ENCODE measurements at places on chromosomes 6 and 20. TPM values are rescaled to one million over a fixed set of nuclear protein-coding genes. Genes with fewer than 3 reads are reported as not detected.

Gene OR2B6
- not detected for total RNA-seq

Gene GSTA3
- not detected for total RNA-seq

Gene FAM162B
- not detected for total RNA-seq

DNA sequence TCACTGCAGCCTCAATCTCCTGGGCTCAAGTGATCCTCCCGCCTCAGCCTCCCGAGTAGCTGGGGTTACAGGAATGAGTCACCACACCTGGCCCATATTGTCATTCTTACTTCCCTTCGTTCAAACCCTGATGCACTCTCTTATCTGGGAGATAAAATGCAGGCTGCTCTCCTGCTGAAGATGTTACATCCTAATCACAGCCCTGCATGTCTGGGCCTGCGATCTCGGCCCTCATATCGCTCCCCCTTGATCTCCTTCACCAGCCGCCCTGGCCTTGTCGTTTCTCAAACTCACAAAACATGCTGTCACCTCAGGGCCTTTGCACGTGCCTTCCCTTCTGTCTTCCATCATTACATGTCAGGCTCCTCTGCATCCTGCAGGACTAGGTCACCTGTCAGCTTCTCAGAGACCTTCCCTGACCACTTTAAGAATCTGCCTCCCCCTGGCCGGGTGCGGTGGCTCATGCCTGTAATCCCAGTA, 8.8 kb upstream of the C20orf203 start:
- no peak for DNase-seq

DNA sequence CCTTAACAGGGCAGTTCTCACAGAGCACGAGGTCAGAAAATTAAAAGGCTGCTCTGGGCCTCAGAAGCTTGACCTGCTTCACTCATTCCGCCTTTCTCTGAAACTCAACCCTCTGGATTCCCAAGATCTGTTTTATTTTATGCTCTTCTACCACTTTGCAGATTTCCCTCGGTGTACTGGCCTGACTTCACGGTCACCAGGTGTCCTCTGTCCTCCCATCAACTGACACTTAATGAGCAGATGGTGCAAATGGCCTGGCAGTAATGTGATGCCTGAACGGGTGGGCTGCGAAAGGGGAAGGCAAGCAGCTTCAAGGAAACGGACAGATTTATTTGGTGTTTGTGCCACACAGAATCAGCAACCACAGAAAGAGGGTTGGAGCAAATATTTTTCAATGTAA, 169.7 kb upstream of the TFAP2D start:
- DNase-seq, result no peak

DNA sequence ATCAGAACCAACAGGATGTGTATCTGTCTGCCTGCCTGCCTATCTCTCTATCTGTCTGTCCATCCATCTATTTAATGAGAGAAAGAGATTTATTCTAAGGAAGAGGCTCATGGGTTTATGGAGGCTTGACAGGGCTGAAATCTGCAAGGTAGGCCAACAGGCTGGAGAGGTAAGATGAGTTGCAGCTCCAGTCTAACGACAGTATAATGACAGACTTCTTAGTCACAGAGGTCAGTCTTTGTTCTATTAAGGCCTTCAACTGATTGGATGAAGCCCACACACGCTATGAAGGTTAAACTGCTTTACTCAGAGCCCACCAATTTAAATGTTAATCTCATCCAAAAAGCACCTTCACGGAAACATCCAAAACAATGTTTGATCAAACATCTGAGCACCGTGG, 100.3 kb upstream of the ENPP5 start:
- DNase-seq, result no peak

- DNase-seq, result peak; percentile 29
Measured at GRCh38 chr6:131931063-131931750, 20.0 kb downstream of the CCN2 start.

- DNase-seq, result no peak
Measured at GRCh38 chr6:139250296-139251044, 41.3 kb downstream of the TXLNB start.

DNA sequence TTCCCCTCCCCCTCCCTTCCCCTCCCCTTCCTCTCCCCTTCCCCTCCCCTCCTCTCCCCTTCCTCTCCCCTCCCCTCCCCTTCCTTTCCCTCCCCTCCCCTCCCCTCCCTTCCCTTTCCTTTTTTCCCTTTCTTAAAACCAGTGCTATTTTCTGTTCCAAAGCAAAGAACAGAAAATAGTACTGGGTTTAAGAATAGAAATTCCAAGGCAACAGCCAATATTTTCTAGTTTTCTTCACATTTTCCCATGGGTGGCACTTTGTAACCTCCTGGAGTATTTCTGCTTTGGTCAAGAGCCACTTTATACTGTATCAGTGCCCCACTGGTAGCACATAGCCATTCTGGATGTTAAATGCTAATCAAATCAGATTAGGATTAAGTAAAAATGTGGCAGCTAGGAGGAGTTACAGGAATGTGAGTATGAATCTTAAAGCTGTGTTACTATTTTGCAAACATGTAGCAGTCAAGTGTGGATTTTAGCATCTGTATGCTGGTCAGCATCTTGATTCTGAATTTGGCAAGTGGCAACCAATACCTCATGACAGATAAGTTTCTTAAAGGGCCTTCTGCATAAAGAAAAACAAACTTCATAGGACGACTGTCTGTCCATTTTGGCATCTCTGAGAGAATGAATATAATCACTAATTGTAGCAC, 126.4 kb downstream of the CEP57L1 start:
- DNase-seq, result no peak

DNA sequence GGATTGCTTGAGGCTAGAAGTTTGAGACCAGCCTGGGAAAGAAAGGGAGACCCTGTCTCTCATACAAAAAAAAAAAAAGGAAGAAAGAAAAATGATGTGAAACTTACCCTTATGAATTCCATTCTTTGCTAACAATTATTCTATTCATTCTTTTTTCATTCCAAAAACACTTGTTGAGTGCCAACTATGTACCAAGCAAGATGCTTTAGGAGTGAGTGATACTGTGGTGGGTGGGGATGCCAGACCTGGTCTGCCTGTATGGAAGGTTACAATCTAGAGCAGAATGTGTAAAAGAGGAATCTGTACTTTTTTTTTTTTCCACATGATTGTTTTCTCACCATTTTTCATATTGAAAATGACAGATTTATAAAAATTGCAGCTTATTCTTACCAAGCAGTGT, 73.8 kb upstream of the TULP1 start:
- peak; percentile 65 for DNase-seq

GRCh38 chr20:61673152-61673847, 392.4 kb downstream of the TAF4 start:
- DNase-seq, result no peak

DNA sequence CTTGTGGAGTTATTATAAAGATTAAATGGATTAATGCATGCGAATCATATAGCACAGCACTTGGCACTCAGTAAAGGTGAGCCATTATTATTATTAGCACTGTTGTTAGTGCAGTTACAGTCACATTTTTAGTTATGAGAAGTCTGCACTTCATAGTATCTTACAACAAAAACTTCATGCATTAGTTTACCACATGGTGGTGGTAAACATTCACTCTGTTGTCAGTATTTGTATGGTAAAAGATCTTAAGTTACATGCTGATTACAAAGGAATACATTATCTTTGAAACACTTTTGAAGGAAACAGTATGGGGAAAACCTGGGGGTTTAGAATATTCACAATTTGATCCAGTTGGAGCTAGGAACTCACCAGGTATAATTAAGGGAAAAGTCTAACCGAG, 20.8 kb downstream of the TMEM14A start:
- DNase-seq, result no peak

- DNase-seq, result peak; percentile 94
Measured at GRCh38 chr6:39881851-39882530, 52.3 kb downstream of the MOCS1 start.

- no peak for DNase-seq
Measured at GRCh38 chr6:65707126-65707826, at the start of gene EYS. EYS (minus strand) TSS chr6:65707226; CDS start chr6:65495410, 211,816 bp downstream.

DNA sequence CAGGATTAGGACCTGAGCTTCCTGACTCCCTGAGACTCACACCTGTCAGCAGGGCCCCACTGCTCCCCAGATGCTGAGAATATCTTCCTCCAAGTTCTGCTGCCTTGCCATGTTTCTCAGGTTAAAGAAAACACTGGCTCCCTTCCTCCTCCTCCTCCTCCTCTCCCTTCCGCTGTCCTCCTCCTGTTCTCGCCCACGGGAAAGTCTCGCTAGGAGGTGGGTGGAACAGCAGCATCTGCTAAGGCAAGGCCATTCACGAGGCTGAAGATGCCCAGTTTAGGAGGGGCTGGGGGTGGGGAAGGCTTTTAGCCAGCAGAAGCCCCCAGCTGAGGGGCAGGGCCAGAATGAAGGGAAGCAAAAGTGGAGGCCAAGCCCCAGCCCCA, 23.8 kb downstream of the KCNK15 start:
- no peak for DNase-seq
